ENCODE measurements at places on chromosomes 3 and 15.

DNA sequence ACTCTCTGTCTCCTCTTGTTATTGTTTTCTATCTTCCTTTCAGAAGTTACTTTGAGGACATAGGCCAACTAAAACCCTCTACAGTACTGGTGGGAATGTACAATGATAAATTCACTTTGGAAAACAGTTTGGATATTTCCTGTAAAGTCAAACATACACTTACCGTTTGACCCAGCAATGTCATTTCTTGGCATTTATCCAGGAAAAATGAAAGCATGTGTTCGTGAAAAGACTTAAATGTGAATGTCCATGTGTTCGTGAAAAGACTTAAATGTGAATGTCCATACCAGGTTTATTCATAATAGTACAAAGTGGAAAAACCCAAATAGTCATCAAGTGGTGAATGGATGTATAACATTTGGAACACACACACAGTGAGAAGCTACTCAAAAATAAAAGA lies 361.5 kb upstream of the DPH6 start:
- DNase-seq = no peak

DNA sequence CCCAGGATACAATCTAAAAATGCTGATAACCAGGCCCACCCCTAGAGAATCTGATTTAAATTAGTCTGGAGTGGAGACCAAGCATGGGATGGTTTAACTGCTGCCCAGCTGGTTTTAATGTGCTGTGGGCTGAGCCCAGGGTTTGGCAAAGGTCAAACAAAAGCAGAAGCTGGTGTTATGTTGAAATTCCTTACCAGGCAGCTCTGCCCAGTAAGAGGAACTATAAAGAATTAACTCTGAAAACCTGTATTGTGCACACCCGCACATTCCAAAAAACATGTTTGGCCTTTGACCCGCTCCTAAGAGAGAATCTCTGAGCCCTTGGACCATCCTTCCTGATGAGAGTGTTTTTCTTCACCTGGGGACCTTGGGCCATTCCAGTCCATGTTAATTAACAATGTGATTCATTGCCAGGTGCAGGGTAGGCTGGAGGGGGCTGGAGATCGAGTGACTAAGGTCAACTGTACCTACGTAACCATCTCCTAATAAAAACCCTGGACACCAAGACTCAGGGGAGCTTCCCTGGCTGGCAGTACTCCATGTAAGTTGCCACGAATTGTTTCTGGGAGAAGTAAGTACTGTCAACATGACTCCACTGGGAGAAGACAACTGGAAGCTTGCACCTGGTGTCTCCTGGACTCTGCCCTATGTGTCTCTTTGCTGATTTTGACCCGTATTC lies 10.9 kb downstream of the CCDC13 start:
- DNase-seq = no peak

DNA sequence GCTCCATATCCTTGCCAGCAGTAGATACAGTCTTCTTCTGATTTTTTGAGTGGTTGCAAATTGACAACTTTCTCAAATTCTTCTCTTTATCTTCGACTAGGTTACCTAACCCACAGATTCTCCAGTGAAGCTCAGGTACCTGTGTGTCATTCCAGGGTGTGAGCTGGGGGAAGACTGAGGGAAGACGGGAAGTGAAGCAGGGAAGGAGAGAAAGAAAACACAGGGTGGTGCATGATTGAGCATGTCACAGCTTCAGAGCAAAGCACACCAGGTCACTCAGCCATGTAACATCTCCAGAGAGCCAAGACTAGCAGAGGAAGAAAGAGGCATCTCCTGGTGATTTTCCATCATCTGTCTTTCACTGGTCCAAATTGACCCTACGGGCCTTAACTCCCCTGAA lies 67.2 kb downstream of the LSM3 start:
- no peak for DNase-seq

- no peak for DNase-seq
Measured at GRCh38 chr3:37803726-37804469, 57.8 kb upstream of the CTDSPL start.

GRCh38 chr15:60480149-60480548 lies 1.2 kb upstream of the ICE2 start:
- no peak for DNase-seq

DNA sequence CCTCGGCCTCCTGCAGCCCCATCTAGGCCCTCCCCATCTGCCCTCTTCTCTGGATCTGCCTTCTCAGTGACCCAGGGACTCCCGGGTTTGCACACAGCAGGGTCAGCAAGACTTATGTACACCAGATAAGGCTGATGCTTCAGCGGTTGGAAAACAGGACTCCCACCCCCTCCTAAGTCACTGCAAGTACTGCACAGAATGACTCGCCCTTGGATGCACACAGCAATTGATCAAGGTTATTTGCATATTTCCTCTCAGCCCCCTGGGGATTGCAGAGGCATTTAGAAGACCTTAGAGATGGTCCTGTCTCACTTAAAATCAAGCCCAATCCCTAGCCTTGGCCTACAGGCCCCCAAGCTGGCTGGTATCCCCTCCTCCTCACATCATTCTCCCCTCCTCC lies 8.9 kb downstream of the ACAN start:
- DNase-seq = no peak

- no peak for DNase-seq
Measured at GRCh38 chr15:37574985-37575384, 359.5 kb upstream of the TMCO5A start.

GRCh38 chr15:74709011-74709410 lies 13.2 kb upstream of the EDC3 start:
- DNase-seq = no peak

DNA sequence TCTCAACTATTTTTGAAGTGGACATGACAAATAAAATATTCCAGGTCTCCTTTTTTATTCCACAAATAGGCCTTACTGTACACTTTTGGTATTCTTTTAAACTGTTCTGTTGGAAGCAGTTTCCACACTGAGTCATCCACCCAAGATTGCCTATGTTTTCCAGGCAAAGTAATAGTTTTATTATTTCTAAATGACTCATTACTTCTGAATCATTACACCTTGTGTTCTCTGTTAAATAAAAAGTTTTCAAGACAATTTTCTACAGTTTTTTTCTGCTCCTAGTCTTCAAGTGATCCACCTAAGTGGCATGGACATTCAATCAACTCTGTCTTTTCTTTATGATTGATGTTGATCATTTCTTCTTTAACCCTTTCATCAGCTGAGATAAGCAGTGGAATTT lies 26.5 kb downstream of the PPP2R3A start:
- DNase-seq = no peak

DNA sequence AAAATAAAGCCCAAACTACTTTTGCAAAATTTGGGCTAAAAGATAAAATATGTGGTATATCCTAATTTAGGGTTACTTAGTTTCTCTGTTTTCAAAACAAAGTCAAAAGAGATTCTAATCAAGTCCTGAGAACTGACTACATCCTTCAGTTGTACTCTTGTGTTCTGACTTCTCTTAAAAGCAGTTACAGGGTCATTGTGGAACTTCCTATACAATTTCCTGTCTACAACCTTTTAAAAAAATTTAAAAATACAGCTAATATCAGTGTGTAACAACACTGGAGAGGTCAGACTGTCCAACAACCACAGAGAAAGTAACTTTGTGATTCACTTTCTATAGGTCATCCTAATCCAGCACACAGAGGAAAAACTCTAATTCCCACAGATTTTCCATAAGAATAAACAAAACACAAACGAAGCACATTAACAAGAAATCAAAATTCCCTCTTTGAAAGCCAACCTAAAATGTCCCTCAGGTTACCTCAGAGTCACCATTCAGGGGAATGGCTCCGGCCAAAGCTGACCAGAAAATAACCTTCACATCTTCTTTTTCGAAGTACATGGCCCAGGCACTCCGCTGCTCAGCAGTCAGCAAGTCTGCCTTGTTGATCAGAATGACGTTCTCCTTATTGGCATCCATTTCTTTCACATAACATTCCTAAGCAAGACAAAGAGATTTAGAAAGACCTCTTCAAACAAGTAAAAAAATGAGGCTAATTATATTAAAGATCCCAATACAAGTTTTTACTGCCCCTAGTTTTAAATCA lies 13.3 kb downstream of the LSG1 start:
- DNase-seq = no peak

GRCh38 chr15:58793862-58794261 lies 22.8 kb downstream of the MINDY2 start:
- no peak for DNase-seq

DNA sequence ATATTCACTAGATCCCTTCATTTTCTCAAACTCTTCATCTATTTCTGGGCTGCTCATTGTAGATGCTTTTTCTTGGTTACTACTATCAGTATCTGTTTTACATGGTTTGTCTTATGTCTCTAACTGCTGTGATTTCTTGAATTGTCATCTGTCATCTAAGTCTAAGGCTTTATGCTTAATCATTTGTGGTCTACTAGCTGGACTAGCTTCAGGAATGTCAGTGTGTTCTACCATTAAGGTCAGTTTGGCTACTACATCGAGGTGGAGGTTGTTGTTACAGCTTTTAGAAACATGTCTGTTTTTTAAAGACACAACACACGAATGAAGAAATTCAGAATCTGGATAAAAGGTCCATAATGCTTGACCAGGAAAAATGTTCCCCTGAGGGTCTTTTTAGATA lies 82.2 kb downstream of the ABI3BP start:
- DNase-seq = no peak

- no peak for DNase-seq
Measured at GRCh38 chr3:16300881-16301359, 35.9 kb downstream of the OXNAD1 start.

DNA sequence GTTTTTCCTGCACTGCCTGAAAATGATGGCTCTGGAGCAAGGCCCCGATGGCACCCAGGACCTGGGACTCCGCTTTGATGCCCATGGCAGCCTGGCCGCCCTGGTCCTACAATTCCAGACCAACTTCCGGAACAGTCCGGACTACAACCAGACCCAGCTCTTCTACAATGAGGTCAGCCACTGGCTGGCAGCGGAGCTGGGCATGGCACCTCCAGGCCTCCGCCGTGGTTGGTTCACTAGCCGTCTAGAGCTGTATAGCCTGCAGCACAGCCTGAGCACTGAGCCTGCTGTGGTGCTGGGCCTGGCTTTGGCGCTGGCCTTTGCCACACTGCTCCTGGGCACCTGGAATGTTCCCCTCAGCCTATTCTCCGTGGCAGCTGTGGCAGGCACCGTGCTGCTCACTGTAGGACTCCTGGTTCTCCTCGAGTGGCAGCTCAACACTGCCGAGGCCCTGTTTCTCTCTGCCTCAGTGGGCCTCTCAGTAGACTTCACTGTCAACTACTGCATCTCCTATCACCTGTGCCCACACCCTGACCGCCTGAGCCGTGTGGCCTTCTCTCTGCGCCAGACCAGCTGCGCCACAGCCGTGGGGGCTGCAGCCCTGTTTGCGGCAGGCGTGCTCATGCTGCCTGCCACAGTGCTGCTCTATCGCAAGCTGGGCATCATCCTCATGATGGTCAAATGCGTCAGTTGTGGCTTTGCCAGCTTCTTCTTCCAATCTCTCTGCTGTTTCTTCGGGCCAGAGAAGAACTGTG lies 10.9 kb downstream of the DISP2 start:
- no peak for DNase-seq

Data from colonic mucosa (tissue), 4 donors.